NT2/D1 (cell line): ENCODE measurements at places on chromosomes 3 and 15.

DNA sequence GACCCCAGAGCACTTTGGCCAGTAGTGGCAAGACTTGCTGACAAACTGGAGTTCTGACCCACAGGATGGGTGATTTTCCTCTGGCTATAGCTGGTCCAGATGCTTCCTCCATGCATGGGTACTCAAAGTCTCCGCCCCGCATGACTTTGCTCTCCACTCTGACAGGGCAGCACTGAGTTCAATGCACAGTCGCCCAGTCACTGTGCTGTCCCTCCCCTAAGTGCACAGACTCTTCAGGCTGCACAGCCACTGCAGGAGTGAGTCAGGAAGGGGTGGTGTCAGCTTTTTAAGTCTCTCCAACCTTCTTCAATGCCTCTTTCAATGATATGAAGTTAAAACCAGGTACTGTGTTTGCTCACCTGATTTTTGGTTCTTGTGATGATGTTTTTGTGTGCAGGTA is 17.8 kb downstream of the TEX9 start:
- no peak for DNase-seq

GRCh38 chr3:46950650-46951241 is 25.8 kb downstream of the CCDC12 start:
- DNase-seq, result no peak

- DNase-seq, result no peak
Observed at GRCh38 chr15:28002136-28002861, 96.8 kb downstream of the OCA2 start.

- no peak for DNase-seq
Observed at GRCh38 chr15:61794276-61794675, 266.0 kb downstream of the VPS13C start.

DNA sequence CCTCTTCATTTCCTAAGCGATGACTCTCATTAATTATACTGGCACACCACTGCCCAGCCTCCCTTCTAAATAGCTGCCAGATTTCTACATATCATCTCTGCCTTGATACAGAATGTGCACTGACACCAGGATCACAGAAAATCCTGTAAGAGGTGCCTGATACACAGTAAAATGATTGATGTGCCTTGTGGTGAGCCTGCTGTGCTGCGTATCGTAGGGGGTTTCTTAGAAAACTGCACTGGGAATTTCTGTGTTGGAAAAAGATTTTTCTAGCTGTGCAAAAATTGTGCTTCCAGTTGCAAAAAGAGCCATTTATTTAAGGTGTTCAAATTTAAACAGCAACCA is 3.0 kb upstream of the PLCH1 start:
- no peak for DNase-seq

DNA sequence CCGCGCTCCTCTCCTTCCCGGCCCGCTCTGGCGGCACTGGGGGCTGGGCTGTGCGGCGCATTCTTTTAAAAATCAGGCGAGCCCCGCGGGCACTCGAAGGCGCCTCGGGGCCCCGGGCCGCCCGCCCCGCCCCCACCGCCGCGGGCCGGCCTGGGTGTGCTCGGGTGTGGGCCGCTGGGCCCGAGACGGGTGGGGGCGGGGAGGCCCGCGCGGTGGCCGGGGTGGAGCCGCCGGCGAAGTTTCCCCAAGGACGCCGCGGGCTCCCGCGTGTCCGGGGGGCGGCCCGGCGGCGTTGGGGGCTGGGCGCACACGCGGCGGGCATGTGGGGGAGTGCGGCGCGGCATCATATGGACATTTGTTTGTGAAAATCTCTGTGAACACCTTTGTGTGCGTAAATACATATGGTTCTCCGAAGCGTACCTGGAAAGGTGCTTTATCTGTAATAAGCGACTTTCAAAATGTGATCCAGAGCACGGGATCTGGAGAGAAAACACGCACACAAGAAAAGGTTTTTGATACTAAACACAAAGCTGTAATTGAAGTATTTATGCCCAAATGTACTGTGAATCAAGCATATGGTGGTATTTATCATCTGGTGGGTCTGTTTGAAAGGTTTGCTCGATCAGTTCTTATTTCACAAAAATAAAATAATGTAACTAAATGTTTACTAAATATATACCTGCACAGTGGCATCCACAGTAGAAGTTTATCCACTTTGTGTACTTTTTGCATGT is 612 bp upstream of the TBL1XR1 start:
- DNase-seq, result no peak
